Adipocyte (in vitro differentiated cells): ENCODE measurements at places on chromosomes 11 and 22.

DNA sequence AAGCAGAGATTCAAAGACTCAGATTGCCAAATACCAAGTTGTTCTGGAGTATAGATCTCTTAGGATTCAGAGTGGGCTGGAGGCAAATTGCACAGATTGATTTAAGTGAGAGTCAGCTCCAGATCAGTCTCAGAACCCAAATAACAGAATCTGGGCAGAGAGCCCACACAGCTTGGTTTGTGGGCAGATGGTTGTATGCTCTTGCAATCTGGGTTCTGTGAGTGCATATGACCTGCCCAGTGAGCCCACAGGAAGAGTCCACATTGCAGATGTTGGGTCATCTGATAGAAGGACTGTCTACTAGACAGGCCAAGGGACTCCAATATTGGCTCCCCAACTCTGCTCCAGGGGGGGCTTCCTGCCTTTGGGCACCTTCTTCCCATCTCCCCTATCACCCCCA lies 65.9 kb downstream of the ADAMTS15 start:
- DNase-seq = peak; percentile 64

DNA sequence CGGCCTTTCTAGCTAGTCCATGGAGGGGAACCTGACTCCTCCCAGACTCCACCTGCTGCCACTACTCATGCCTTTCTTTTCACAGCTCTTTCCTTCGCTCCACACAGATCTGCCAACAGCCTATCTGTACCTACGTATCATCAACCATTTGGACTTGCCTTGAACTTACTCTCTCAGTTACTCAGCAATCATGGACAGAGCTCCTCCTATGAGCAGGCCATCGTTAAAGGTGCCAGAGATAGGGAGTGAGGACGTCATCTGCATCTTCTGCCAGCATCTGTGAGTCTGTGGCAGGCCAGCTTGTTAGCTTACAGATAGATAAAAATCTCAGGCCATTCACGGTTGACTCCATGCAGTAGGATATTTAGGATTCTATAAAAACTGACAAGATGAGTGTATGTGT lies 162.9 kb upstream of the ZBED5 start:
- DNase-seq = no peak

GRCh38 chr11:102510439-102511135 lies 20.0 kb downstream of the MMP7 start:
- no peak for DNase-seq

GRCh38 chr11:123796226-123796625 lies 9.9 kb downstream of the OR6M1 start:
- DNase-seq = no peak

DNA sequence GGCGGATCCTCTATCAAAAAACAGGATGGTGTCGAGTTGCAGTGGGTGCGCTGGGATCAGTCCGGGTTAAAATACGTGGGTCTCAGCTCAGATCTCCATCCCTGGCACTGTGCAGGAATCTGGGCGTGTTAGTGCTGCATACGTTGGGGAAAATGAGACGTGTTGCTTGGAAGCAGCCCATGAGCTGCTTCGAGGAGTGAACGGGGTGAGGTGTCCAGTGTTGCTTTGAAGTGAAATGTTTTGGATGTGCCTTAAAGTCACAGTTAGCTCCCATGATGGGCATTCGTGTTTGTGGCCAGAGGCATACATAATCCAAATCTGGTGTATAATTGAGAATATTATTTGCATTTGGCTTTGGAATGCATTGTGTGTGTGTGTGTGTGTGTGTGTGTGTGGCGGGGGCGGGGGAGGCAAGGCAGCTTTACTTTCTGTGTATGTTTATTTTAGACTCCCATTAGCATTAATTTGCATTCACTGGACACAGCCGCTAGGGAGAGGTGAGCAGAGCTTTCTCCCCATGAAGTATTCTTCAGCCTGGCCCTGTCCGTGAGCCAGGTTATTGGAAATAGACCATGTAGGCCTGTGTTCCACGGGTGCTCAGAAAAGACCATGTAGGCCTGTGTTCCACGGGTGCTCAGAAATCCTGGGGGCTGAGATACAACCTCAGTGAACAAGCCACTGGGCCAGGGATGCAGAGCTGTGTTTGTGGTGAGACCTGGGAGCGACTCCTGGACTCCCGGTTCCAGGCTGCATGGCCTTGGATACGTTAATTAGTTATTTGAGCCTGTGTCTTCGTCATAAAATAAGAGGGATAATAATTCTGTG lies 134.6 kb downstream of the ST3GAL4 start:
- DNase-seq = no peak

- DNase-seq = no peak
Observed at GRCh38 chr11:117595440-117595839, 201.6 kb downstream of the DSCAML1 start.

DNA sequence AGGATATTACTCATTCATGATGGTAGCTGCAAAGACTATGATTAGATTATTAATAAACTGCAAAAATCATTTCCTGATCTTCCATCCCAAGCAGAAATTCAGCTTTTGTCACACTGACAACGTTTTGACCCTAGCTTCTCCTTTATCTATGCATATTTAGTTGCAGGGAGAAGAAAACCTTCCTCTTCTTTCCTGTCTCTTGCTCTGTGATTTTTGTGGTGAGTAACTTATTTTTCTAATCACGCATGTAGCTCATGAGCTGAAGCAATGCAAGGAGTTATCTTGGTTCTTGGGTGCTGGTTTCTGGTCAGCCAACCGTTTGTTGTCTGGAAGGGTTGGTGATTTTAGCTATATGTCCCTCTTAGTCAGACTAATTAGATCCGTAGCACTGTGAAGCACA lies 56.4 kb downstream of the FDX1 start:
- no peak for DNase-seq
